ENCODE measurements at places on chromosomes 6 and 20. TPM values are rescaled to one million over a fixed set of nuclear protein-coding genes. Genes with fewer than 3 reads are reported as not detected.
A peak's percentile ranks its signal among the peaks of the same experiment; 100 is the strongest.

DNA sequence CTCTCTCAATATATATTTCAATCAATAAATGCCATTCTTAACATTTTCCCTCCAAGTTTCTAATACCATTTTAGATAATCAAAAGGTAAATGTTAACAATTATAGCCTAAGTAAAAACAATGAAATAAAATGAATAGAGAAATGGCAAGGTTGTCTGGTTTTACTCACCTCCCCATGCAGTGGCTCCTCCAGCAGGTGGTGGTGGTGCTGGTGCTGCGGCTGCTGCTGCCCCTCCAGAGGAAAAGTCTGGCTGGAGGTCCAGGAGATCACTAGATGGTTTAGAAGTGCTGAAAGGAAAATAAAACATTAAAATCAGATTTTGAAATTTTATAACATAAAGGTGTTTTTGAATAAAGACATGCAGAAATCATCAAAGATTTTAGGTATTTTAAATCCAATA lies 93.2 kb downstream of the PRSS35 start:
- DNase-seq: no peak

- DNase-seq: peak; percentile 92
Measured at GRCh38 chr20:52105442-52106422, 85.8 kb downstream of the ZFP64 start.

DNA sequence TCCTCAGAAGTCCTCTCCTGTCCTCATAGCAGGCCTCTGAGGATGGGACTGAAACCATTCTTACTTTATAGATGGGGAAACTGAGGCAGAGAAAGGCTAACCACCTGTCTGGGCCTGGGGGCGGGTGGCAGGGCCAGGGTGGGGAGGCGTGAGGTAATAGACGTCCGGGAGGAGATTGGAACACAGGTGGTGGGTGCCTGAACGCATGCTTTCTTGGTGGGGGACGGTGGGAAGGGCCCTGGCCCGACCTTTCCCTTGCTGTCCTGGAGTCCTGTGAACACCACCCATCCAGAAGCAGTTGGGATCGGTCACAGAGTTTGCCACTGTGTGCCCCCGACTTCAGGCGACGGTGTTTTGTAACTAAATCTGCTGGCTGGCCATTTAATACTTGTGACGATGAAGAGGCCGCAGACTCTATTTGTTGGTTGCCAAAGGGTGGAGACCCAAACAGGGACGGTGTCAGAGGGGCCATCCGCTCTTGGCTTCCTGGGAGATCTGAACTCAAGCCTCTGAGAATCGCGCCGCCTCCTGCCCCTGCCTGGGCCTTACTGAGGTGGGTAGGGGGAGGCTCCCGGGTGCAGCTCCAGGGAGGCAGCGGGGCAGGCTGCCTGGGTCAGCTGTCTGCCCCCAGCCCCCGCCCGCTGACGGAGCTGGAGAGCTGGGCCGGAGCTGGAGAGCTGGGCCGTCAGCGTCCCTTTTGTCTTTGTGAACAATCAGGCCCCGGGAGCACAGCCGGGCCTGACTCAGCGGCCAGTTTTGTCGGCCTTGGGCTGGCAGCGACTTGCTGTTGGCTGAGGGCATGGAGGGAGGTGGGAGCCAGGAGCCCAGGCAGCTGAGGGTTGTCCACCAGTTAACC lies 4.1 kb downstream of the RBM38 start:
- no peak for DNase-seq

GRCh38 chr6:91704531-91704930 lies 1117.7 kb upstream of the MAP3K7 start:
- DNase-seq: peak; percentile 75

GRCh38 chr6:161272635-161273273 lies 1.1 kb downstream of the AGPAT4 start:
- DNase-seq: peak; percentile 9

DNA sequence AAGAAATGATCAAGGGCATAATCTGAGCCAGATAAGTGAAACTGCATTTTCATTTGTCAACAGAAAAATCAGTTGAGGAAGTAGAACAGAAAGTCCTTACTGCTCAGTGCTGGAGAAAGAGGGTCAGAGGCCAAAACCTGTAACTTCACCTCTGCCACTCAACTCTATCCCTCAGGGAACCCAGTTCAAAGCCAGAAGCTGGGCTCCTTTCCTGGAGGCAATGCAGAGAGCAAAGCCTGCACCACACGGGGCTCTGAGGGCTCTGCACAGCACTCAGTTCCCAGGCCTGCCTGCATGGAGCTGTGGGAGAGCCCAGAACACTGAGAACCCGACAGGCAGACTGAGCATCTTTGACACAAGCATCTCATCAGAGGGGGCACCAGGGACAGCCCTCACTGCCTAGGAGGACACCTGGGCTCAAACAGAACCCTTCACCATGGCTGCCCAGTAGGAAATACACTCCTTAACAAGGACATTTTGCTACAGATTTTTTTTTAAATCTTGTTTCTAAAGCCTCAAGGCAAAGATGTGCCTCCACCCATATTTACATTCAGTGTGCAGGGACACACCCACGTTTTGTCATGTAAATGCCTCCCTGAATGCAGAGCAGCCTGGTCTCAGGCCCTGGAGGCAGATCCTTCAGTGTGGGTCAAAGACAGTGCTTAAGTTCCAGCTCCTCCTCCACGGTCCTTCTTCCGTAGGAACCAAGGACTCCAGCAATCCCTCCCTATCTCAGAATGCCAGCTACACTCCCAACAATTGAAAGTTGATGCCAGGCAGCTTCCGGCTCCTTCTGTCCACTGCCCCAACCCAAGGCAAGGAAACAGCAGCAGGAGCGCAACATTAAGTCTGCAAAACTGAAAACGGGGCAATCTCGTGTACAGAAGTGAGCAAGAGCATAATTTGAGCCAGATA lies 6.6 kb downstream of the RNASET2 start:
- DNase-seq: no peak

DNA sequence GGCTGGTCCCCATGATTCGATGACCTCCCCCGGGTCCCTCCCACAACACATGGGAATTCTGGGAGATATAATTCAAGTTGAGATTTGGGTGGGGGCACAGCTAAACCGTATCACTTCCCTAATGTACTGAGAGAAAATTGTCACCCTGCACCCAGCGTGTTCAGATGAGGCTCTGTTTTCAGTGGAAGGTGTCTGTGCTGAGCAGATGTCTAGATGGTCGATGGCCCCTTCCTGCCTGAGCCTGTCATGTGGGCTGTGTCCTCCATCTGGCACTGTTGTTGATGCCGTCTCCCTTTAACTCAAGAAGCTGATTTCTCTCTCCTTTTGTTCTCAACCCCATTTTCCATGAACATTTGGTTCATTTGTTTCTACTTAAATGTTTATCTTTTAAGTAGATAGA lies 37.0 kb downstream of the TMEM181 start:
- DNase-seq: no peak

TPX2 gene
- total RNA-seq: 126 TPM

TCP11 gene
- total RNA-seq: not detected

PCED1A gene
- total RNA-seq: 7.9 TPM

MOXD1 gene
- 4.0 TPM for total RNA-seq
